T-helper 9 cell (primary cell): ENCODE measurements at places on chromosomes 2 and 18.

- no peak for DNase-seq
These were observed 9.4 kb downstream of the C2orf42 start for GRCh38 chr2:70181363-70181956.

GRCh38 chr18:65257149-65257548, 493.7 kb upstream of the CDH7 start:
- no peak for DNase-seq

DNA sequence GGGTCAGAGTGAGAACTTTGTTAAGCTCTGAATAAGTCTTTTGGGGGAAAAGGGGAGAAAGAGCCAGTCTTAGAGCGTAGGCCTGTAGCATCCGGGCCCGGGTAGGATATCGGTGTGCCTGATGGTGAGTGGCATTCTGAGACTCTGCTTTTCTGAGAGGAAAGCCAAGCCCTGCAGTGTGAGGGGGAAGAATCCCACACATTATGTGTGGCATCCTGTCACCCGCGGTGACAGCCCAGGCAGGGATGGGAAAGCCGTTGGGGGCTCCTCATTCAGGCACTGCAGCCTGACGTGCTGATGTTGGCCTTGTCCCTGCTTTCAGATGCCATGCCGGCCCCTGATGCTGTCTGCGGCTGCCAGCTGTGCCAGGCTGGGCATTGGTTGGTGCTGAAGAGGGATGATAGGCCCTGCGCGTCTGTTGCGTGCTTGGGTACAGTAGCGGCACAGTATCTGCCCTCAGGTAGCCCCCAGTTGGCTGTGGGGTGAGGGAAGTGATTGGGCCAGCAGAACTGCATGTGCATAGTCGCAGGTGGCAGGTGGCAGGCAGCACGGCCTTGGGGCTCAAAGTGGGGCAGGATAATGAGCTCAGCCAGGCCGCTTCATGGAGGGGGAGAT, 37.6 kb downstream of the GLI2 start:
- no peak for DNase-seq

GRCh38 chr2:96318723-96319122, 6.4 kb upstream of the ITPRIPL1 start:
- DNase-seq: no peak

DNA sequence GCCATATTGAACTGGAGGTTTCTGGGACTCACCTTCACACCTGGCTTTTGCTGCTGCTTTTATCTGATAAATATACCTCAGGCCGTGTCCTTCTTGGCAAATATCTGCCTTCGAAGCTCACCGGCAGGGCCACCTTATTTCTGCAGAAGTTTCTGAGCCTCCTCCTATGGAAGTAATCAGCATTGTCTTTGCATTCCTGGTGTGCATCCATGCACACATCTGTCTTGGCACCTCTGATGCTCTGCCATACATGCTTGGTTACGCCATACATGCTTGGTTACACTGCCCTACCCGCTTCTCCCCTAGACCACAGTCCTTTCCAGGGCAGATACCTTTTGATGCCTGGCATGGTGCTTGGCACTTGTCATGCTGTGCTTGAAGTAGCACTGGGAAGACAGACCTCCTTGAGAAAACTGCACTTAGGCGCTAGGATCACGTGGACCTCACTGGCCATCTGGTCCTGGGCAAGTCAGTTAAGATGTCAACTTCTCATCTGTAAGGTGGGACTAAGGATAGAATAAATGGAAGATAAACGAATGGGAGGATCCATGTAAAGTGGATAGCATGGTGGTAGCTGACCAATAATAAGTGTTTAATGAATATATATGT, 66.8 kb downstream of the ZNF236 start:
- no peak for DNase-seq

GRCh38 chr2:133748007-133748700, 179.9 kb upstream of the NCKAP5 start:
- no peak for DNase-seq

DNA sequence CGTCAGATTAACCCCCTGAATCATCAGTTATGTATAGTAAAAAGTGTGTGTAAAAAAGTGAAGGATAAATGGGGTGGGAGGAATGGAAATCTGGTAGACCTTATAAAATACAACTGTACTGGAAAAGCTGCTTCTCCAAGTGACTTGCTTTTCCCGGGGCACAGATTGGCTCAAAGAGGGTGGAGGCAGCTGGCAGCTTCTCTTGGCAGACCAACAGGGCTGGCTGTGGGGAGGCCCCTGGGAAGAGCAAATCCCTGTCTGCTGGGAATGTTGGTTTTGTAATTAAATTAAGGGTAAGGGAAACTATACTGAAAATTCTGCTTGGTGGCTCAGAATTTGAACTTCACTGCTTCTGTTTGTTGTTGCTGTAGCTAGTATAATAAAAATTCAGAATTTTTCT, 154.2 kb upstream of the DLX2 start:
- DNase-seq: no peak

DNA sequence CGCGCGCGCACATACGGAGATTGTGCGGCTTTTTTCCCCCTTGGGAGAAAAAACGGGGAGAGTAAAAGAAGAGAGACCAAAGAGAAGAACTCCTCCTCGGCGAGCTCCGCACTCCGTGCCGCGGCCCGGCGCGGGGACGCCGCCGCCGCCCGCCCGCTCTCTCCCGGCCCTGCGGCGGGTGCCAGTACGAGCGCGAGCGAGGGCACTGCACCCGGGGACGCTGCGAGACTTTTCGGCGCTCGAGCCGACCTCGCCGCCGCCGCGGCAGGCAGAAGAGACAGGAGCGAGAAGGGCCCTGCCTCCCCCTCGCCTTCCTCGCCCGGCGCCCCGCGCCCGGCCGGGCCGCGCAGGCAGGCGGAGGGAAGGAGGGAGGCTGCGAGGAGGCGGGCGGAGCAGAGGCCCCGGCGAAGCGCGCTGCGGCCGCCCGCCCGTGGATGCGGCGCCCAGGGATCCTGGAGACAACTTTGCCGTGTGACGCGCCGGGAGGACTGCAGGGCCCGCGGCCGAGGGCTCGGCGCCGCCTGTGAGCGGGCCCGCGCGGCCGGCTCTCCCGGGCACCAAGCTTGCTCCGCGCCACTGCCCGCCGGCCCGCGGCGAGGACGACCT, 857 bp upstream of the INHBB start:
- DNase-seq: no peak

- no peak for DNase-seq
These were observed 26.5 kb upstream of the ZNF516 start for GRCh38 chr18:76521417-76522121.

- DNase-seq: no peak
These were observed 965 bp downstream of the SIX3 start for GRCh38 chr2:44942304-44943030.

GRCh38 chr18:62339106-62339988, 14.2 kb downstream of the TNFRSF11A start:
- DNase-seq: no peak

DNA sequence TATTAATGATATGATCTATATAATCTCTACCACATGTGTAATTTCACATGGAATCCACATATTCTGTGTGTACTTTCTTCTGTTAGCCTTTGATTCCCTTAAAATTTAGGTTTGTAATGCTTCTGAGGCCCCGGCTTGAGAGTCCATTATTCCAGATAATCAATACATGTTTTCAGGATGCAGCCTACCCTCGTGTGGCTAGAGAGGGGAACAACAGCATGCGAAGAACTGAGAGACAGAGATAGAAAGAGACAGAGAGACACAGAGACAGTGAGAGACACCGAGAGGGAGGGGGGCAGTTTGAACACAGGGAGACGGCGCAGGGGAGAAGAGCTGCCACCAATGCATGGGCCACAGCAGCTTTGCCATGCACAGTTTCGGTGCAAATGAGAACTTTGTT, 185.4 kb downstream of the SNTG2 start:
- DNase-seq: no peak

DNA sequence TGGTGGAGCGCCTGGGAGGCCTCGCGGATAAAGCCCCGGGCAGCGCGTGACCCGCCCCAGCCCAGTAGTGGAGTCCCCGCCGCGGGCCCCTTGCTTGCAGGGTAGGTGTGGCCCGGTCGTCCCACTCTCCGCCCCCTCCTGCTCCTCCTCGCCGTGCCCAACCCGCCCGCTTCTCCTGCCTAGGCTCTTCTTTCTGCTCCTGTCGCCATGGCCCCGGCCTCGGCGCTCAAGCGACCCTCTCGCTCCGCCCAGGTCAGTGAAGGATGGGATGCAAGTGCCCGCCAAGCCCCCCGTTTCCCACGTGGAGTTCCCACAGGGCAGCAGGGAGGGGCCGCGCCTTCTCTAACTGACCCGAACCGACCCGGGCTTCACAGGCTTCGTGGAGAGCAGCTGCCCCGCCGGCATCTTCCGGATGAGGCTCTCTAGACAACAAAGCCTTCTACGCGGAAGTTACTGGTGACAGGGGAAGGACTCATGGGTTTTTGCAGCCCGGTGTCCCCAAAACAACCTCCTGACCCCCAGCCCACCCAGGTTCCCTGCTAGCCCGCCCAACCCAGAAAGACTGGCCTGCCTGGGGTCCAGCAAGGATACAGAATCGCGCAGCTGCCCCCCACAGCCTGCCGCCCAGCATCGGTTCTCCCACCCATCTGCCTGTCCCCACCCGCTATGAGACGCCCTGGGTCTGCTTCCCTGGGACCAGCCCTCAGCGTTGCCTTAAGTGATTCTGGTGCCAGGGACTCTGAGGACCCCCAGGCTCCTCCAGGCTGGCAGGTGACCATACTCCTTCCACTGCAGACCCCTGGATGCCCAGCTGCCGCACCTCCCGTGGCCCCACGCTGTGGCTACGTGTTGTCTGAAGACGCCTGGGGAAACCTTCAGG, 32.8 kb downstream of the TTC32 start:
- peak; percentile 43 for DNase-seq
